ENCODE measurements at places on chromosomes 12 and 14.

- DNase-seq, result no peak
These were observed 297.1 kb upstream of the TBX3 start for GRCh38 chr12:114981036-114981435.

DNA sequence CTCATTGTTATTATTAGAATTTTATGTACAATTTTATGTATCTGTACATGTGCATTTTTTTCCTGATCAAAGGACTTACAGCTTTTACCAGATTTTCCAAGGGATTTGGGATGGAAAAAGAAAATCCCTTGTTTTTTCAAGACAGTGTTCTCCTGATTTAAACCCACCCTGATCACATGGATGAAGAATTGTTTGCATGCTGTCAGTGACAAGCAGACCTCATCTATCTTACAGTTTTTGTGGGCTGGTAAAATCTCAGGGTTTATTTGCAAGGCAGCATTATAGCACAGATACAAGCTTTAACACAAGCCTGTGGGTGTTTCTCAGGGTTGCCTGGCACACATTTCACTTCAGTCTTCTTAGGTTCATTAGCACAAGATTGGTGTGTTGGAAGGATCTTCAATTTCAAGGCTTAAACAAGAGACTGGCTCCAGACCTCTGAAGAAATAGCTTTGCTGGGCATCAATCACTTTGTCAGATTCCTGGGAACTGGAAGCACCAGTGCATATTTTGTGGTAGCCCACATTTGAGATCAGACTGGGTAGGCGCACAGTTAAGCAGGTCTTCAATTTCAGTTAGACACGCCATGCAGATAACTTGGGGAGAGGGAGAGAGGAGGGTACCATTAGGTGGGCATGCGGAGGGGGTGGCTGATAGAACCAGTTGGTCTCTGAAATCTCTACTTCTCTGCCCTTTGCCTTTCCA lies 118.0 kb downstream of the TBX5 start:
- no peak for DNase-seq

DNA sequence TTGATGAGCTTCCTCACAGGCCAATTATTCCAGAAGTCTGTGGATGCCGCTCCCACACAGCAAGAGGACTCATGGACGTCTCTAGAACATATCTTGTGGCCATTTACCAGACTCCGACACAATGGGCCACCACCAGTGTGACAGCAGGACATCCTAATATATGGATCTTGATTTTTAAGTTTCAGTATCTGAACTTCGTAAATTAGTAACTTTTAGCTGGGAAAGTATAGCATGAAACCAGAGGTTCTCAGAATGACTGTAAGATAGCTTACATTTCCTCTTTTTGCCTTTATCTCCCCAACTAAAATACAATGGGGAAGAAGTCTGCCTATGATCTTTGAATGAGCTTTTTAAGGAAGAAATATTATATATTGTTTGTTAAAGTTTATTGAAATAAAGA lies 87.0 kb downstream of the DNAI7 start:
- DNase-seq, result no peak

DNA sequence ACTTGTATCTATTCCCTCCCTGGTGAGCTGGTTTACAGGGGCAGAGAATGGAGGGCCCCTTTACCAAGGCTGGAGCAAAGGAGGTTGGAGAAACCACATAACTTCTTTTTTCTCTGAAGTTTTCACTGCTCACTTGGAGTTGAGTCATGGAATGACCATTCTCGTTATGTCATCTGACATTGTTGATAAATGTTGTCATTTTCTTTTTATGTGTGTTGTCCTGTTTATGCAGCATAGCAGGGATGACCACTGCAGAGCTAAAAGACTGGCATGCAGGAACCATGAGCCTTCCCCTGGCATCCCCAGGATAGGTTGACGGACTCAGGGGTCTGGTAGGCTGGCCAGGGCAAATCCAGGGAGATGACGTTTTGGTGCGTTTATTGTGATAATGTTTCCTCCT lies 256.8 kb upstream of the DDHD1 start:
- no peak for DNase-seq

DNA sequence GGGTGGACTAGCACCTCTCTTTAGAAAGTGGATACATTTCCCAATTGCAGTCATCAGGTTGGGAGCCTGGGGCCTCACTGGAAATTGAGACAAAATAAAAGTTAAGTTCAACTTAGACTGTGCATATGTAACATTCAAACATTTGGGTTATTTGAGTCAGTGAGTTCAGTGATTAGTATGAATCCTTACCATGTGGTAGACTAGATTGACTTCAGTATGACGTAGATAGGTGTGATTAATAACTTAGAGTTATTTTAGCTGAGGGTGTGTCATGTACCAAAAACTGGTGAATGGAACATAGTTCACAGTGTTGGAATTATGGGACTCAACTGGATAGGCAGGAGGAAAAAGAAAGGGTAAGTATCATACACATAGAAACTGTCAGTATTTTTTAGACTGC lies 8.0 kb upstream of the SSTR1 start:
- no peak for DNase-seq

- DNase-seq, result no peak
These were observed 378.8 kb upstream of the FAR2 start for GRCh38 chr12:28770322-28770721.

DNA sequence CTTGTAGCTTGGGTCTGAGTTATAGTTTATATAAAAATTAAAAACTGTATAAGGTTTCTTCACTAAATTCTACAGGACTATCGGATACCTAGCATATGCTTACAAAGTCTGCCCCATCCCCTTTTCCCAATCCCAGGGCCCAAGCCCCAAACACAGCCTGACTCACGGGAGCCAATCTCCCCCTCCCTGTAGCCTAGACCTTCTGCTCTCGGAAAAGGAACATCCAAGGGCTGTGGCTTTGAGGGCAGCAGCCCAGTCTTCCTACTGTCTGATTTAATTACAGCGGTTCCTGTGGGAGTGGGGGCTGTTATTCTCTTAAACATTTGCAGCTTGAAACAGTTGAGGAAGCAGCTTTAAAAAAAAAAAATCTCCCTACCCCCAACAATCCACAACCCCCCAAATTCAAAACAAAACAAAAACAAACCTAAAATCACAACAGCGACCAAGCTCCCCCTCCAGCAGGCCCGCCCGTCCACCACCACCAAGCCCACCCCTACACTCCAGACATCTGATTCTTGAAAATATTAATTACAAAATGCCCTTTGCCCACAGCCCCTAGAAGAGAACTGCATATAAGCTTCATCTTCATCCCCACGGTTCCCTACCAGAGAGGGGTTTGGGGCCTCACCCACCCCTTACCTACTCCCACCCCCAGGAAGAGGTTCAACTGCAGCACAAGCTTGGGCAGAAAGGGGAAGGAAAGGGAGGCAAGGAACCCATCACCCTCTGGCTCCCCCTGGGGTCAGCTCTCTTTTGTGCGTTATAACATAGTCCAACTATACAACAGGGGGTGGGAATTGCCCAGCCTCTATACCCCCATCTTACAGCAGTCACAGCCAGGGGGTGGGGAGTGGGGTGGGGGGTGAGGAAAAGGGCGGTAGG lies 1.1 kb upstream of the PRKAG1 start:
- no peak for DNase-seq

GRCh38 chr12:108237272-108237671 lies 101.8 kb downstream of the CMKLR1 start:
- no peak for DNase-seq

DNA sequence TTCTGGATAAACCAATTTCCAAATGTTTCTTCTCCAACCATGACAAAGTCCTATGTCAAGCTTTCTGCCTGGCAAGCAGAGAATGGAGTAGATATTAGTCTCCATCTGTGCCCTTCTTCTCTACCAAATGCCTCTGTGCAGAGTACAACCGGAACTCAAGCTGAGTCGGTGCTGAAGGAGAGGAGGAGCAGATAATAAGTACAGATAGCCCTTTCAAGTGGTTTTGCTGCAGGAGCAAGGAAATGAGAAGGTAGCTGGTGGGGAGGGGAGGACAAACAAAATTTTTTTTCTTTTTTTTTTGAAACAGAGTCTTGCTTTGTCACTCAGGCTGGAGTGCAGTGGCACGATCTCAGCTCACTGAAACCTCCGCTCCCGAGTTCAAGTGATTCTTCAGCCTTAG lies 14.2 kb upstream of the HELB start:
- DNase-seq, result no peak

GRCh38 chr14:93023039-93023438 lies 92.7 kb downstream of the ITPK1 start:
- DNase-seq, result no peak

DNA sequence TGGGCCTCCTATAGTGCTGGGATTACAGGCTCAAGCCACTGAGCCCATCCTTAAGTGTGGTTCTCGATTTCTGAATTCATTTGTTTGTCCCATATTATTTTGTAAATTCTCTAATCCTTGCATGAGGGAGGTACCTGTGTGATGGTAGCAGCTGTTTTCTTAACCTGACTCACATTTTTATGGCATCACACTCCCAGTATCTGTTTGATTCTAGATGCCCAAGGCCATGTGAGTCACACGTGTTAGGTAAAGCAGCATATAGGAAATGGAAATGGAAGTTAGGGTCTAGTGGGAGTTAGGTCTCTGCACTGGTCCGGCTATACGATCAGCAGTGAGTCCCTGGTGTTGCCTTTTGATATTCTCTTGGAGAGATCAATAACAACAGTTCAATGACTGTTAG lies 198.1 kb downstream of the ERC1 start:
- DNase-seq, result no peak

DNA sequence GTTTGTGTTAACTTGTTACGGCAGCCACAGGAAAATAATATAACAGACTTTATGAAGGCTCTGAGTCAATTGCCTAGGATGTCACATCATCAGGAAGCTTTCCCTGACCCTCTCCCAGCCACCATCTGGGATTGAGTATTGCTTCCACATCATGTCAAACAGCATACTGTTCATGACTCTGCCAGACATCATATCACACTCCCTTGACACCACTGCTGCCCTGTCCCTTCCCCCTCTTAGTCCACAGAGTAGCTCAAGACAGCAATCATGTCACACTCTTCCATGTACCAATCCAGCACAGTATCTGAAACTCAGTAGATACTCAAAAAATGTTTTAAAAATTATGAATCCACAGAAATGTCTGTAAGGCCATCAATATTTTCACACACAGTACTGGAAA lies 168.0 kb downstream of the PIK3C2G start:
- no peak for DNase-seq

DNA sequence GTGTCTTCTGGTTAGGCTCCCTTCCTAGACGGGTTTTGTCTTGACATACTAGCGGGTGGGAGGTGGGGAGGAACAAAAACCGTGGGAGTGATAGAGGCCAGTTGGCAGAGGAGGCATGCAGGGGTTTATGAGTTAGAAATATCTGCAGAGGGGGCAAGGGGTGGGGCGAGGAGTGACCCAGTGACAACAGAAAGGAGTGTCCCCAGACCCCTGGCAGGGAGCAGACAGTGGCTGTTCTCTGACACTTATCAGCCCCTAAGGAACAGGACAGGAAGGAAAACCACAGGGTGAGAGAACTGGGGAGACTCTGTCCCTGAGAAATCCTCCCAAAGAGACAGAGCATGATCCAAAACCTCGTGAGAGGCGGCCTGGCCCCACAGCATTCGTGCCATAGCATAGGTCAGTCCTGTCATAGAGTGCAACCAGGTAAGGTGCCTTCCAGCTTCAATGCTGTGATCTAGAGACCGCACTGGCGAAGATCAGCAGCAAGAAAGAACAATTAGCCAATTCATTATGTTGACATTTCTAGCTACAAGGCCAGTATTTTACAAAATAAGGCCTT lies 141.4 kb downstream of the CRADD start:
- no peak for DNase-seq

GRCh38 chr12:46267825-46268582 lies 839 bp downstream of the SLC38A1 start:
- no peak for DNase-seq

GRCh38 chr14:76434220-76434619 lies 58.3 kb downstream of the ESRRB start:
- no peak for DNase-seq

- DNase-seq, result no peak
These were observed 23.6 kb downstream of the KRT80 start for GRCh38 chr12:52168019-52168717.

DNA sequence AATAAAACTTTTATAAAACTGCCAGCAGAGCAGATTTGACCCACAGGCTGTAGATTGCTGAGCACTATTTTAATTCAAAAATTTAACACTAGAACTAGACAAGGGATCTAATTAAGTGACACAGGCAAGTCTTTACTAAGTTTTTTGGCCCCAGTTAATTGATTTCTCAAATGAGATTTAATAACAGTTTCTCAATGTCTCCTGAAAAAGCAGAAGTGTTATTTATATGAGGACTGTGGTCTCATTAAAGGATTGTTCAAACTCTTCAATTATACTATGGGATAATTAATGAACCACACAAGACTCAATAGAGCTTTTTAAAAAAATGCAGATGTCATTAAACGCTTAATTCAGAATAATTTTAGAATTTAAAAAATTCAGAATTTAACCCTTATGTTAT lies 1.9 kb downstream of the HEATR5A start:
- DNase-seq, result no peak

DNA sequence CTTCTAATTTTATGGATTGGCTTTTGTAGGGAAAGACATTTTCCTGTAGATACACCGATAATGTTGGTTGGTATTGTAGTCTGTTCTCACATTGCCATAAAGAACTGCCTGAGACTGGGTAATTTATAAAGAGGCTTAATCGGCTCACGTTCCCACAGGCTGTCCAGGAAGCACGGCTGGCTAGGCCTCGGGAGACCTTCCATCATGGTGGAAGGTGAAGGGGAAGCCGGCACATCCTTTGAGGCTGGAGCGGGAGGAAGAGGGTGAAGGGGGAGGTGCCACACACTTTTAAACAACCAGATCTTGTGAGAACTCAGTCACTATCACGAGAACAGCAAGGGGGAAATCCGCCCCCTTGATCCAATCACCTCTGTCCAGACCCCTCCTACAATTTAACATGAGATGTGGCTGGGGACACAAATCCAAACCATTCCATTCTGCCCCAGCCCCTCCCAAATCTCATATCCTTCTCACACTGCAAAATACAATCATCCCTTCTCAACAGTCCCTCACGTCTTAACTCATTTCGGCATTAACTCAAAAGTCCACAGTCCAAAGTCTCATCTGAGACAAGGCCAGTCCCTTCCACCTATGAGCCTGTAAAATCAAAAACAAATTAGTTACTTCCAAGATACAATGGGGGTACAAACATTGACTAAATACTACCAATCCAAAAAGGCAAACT lies 66.7 kb upstream of the EIF5 start:
- DNase-seq, result no peak

DNA sequence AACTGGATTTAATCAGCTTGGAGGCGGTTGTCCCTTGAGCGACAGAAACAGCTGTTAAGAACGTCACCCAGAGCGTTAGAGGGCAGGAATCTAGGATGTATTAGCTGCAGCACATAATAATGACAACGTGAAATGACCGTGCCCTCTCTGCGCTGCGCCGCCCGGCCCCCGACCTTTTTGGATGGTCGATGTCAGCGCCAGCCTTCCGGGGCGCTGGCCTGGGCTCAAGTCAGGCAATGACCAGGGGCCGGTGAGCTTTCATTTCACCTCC lies 427 bp upstream of the TMEM120B start:
- DNase-seq, result no peak

Measured in omental fat pad (tissue), 4 donors.